Choroid plexus epithelial cell (primary cell): ENCODE measurements at places on chromosomes 5 and 9.

DNA sequence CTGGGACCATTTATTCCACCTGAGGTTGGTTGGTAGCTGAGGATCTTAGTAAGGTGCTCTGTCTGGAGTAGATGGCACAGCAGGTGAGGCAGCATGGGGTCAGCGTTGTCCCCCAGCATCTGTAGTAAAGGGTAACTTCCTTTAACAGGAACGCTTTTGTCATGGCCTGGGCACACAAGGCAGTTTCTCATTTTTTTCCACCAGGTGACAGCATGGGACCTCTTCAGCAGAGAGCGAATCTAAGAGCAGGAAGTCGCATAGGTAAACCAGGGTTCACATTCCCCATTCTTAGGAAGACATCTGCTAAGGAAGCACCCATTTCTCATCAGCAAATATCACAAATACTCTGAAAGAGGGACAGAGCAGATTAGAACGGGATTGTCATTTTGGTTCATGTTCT, 56.5 kb downstream of the GPR107 start:
- DNase-seq: no peak

DNA sequence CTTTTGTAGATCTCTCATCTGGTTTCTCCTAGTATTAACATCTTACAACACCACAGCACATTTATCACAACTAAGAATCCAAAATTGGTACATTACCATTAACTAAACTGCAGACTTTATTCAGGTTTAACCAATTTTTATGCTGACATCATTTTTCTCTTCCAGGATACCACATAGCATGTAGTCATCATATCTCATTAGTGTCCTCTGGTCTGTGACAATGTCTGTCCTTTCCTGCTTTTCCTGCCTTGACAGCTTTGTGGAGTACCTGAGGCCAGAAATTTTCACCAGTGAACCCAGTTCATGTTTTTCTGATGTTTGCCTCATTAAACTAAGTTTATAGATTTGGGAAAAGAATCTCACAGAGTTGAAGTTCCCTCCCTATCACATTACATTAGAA, 294.7 kb upstream of the TNC start:
- no peak for DNase-seq

- DNase-seq: no peak
These were observed 298.5 kb upstream of the CD180 start for GRCh38 chr5:67495072-67495471.

GRCh38 chr5:12183003-12183402, 278.8 kb upstream of the CTNND2 start:
- DNase-seq: no peak

DNA sequence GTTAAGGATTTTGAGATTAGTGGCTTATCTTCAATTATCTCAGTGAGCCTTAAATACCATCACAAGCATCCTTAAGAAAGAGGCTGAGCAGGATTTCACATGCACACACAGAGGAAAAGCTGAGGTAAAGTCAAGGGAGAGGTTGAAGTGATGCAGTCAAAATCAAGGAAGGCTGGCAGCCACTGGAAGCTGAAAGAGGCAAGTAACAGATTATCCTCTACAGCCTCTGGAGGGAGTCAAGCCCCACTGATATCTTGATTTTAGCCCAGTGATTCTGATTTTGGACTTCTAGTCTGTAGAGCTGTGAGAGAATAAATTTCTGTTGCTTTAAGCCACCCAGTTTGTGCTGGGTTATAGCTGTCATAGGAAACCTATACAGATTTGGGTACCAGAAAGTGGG, 80.1 kb downstream of the ANKRD31 start:
- peak; percentile 16 for DNase-seq

DNA sequence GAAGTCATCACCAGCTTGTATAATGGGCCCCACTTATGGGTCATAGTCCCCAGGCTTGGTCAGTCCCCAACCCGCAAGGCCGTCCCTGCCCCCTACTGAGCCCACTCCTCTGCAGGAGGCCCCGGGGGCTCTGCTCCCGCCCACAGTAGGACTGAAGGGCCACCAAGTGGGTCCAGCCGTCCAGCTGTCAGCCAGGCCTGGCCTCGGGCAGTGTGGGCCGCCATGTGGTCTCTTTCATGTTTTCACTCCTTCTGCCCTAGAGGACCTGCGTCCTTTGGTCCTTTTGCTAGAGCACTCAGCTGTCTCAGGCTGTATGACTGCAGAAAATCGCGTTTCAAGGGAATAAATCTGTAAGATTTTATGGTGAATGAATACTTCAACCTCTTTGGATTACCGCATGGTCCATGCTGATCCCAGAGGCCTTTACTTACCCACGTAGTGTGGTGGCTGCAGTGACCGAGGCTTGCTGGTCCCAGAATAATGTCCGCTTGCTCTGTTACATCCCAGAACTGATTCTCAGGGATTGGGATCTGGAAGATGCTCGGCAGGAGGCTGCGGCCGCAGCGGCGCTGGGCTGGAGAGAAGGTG, 105.7 kb upstream of the FAM120A start:
- no peak for DNase-seq

GRCh38 chr5:64213011-64213410, 47.4 kb downstream of the RNF180 start:
- DNase-seq: peak; percentile 44

DNA sequence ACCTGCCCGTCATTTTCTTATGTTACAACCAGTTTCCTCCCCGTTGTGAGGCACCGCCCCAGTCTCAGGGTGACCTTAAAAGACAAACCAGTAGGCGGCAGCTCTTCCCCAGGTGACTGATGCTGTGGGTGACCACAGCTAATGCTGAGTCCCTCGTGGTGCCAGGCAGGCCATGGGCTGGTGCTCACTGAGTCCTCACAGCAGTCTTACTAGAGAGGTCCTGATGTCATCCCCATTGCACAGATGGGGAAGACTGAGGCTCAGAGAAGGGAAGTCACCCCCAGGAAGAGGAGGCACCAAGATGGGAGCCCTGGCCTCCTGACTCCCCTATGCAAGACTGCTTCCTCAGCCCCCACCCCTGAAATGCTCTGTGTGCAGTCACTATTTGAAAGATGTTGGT, 978 bp downstream of the CFAP157 start:
- no peak for DNase-seq
